ENCODE measurements at places on chromosomes 7 and 10.

- DNase-seq, result peak; percentile 43
Observed at GRCh38 chr10:97081621-97082235, 104.0 kb downstream of the SLIT1 start.

DNA sequence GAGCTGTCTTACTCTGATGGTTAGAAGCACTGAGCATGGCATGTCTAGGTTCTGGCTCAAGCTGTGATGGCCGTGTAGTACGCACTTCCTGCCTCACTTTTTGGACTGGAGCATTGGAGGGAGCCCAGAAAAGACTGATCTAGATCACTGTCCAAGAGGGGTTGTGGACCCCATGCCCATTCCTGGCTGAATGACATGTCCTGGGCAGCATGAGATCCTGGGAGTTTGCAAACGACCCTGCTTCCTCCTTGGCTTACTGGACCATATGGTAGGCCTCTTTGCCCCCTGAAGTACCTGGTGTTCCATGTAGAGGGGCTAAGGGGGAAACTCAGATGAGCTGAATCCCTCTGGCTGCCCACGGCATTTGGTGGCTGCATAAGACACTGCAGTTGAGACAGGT, 36.7 kb downstream of the ARHGAP22 start:
- DNase-seq, result no peak

- DNase-seq, result no peak
Observed at GRCh38 chr7:129359638-129360037, 74.6 kb upstream of the STRIP2 start.

DNA sequence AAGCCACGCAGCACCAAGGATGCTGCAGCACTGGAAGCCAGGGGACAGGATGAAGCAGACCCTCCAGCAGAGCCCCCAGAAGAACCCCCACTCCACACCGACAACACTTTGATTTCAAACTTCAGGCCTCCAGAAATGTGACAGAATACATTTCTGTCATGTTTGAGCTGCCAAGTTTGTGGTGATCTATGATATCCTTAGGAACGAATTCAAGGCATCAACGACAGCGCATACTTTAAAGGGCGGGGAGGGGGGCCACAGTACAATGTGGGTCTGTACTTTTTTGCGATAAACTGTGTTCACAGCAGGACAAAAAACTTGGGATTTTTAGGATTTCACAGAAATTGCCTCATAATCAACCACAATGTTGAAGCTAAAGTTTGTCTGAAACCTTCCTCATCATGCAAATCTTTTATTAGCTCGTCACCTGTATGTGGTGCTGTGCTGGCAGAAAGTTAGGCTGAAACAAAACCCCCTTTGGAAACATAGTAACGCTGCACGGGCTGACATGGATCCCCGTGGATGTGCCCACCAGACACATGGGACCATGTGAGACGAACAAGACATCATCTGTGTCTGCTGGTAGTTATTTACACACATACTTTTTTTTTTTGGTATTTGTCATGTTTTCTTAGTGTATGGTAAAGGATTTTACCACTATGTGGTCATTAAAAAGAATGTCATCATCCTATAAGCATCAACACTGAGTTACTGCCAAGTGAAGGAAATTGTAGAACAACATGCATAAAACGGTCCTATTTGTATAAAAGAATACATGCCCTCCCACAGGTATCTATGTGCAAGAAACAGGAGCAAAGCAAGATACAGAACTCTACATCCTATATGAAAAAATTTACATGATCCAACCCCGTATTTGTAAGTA, 113.3 kb upstream of the AFAP1L2 start:
- DNase-seq, result no peak

- no peak for DNase-seq
Observed at GRCh38 chr10:120742373-120742772, 108.8 kb upstream of the WDR11 start.

- DNase-seq, result no peak
Observed at GRCh38 chr7:106848851-106849442, 16.1 kb upstream of the PIK3CG start.

DNA sequence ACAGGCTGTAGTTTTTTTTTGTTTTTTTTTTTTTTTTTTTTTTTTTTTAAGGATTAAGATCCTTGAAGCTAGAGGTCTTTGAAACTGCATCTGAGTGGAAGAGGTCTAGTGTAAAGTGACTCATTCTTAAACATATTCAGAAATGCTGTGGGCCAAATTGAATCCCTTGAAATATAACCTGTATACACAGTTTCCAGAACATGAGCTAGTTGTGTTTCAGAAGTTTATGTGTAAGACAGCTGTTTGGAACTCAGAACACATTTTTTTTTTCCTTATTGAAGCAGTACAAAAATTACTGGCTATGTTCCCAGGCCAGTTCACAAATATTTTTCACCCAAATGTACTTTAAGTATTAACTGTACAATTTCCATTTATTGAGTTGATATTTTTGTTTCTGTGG, 67.9 kb downstream of the PPP1R9A start:
- DNase-seq, result no peak

GRCh38 chr7:156666368-156667109, 26.0 kb downstream of the RNF32 start:
- no peak for DNase-seq

GRCh38 chr7:148664324-148664723, 34.4 kb upstream of the CUL1 start:
- DNase-seq, result no peak

- no peak for DNase-seq
Observed at GRCh38 chr10:12252882-12253546, 57.0 kb downstream of the CDC123 start.

- DNase-seq, result no peak
Observed at GRCh38 chr10:63208986-63209385, 75.9 kb downstream of the NRBF2 start.

DNA sequence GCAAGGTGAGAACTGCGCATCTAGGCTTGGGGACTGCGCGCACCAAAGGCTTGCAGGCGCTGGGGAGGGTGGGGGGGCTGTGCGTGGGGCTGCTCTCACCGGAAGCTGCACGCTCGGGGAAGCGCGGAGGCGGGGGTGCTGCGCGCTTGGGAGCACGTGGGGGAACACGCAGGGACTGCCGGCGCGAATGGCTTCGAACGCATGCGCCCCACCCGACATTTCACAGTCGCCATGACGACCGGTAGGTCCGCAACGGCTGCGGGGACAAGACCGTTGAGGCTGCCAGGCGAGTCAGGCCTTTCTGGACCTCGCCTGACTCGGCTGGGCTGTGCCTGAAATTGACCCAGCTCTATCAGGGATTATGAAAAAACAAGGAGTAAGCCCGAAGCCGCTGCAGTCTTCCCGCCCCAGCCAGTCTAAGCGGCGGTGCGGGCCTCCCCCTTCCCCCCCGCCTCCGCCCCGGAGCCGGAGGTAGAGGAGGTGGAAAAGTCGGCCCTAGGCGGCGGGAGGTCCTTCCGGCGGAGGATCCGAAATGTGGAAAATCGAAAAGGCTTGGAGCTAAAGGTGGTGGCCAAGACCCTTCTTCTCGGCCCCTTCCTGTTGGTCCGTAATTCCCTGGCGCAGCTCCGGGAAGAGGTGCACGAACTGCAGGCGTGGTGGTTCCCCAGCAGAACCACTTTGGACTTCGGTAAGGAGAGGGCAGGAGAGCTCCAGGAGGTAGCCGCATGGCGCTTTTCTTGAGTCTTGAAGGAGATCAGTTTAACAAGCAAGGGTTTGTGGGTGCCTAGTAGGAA, 34.9 kb upstream of the STEAP1 start:
- DNase-seq, result peak; percentile 35

GRCh38 chr7:102170393-102170970, 116.2 kb upstream of the SH2B2 start:
- no peak for DNase-seq

- DNase-seq, result no peak
Observed at GRCh38 chr10:45063591-45064231, 63.0 kb downstream of the ZNF22 start.

GRCh38 chr7:131039355-131039762, 288.3 kb upstream of the MKLN1 start:
- DNase-seq, result no peak

- DNase-seq, result no peak
Observed at GRCh38 chr7:30181736-30182522, 47.1 kb downstream of the MTURN start.

GRCh38 chr7:107909445-107909844, 18.5 kb downstream of the DLD start:
- no peak for DNase-seq

GRCh38 chr7:105742787-105743186, 133.6 kb downstream of the ATXN7L1 start:
- no peak for DNase-seq

- no peak for DNase-seq
Observed at GRCh38 chr7:25369786-25370185, 141.5 kb upstream of the NPVF start.

DNA sequence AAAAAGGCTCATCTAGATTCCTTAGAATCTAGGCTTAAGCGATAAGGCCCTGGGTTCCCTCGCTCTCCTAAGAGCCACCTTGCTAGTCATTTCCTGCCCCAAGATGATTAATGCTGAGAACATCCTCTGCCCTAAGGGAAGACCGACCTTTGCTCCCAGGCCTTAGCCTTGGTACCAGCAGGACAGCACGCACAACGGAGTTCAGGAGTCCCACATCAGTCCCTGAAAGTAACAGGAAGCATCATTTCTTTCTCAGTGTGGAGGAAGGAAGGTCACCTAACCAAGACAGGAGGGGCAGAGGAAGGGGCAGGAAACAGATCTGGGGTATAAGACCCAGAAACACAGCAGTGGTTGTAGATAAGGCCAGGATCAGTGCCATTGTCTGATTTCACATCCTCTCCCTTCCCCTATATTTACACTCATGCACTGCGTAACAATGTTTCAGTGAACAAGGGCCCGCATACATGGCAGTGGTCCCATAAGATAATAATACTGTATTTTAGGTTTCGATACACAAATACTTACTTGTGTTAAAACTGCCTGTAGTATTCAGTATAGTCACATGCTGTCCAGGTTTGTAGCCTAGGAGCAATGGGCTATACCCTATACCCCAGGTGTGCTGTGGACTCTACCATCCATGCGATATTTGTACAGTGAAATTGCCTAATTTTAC, 8.1 kb upstream of the FAM107B start:
- no peak for DNase-seq

DNA sequence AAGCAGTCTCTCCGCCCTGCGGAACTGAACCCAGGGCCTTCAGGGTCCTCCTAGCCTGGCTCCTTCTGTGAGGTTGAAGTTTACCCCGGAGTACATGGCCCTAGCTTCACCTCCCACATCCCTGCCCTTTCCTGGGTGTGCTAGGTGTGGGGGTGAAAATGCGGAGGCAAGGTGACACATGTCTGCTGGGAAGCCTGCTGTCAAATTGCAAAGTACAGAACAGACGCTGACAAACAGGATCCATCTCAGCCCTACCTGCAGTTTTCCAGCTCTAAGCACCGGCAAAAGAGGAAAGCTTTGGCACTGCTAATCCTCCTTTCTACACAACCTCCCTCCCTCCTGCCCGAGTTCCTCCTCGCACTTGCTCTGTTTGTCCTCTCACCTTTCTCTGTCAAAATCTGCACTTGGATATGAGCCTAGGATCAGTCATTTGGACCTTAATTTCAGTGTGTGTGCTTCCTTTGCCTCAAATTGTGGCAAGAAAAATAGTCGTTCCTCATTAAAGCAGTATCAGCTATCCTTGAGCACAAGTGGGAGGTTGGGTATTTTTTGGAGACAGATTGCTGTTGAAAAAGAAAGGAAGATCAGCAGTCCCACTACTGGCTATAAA, 14.4 kb upstream of the GPR15LG start:
- DNase-seq, result no peak

GRCh38 chr7:153399554-153399940, 640.0 kb downstream of the ACTR3B start:
- no peak for DNase-seq

GRCh38 chr10:63164166-63164623, 31.1 kb downstream of the NRBF2 start:
- no peak for DNase-seq

DNA sequence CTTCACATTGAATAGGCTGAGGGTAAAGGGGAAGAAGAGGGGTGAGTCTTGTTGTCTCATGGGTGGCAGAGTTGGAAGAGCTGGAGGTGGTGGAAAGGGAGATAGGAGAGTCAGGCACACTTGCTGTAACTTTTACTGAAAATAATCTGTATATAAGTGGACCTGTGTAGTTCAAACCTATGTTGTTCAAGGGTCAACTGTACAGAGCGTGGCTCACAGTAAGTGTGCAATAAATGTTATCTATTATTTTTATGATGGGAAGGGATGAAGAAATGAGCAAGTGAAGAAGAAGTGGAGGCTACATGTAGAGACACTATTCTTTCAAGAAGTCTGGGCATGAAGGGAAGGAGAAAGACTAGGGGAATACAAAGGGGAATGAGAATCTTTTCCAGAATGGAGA, 71.5 kb upstream of the FAM133B start:
- DNase-seq, result no peak

DNA sequence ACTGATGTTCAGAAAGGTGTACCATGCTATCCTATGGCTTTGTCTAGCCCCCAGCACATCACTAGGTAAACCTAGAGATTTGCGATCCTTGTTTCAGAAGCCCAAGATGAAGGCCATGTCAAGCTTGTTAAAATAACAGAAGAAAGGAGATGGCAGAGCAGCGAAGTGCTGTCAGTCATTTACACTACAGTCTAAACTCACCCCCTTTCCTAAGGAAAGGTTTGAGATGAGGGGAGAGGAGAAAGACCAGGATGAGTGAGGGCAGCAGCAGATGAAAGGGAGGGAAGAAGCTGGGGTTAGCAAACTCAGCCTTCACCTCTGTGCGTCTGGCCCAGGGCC, 74.8 kb downstream of the PROSER2 start:
- no peak for DNase-seq

- no peak for DNase-seq
Observed at GRCh38 chr7:7018290-7018689, 164.1 kb upstream of the C1GALT1 start.

- DNase-seq, result no peak
Observed at GRCh38 chr7:64688988-64689387, 23.1 kb downstream of the ZNF107 start.
